PC-3 (cell line): ENCODE measurements at places on chromosomes 3 and 15.

- no peak for DNase-seq
Observed at GRCh38 chr15:68874788-68875187, 54.1 kb upstream of the ANP32A start.

DNA sequence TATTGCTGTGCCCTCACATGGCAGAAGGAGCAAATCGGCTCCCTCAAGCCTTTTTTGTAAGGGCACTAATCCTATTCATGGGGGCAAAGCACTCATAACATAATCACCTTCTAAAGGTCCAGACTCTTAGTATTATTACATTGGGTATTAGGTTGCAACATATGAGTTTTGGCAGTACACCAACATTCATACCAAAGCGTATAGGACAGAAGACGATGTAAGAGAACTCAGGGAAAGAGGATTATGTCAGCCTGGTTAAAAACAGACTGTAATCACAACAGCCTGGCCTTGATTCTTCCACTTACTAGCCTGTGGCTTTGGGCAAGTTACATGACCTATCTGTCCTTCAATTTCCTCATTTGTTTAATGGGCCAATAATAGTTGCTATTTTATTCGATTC, 828.5 kb upstream of the NECTIN3 start:
- no peak for DNase-seq

GRCh38 chr15:78565951-78566774, 843 bp downstream of the CHRNA5 start:
- DNase-seq, result peak; percentile 56

DNA sequence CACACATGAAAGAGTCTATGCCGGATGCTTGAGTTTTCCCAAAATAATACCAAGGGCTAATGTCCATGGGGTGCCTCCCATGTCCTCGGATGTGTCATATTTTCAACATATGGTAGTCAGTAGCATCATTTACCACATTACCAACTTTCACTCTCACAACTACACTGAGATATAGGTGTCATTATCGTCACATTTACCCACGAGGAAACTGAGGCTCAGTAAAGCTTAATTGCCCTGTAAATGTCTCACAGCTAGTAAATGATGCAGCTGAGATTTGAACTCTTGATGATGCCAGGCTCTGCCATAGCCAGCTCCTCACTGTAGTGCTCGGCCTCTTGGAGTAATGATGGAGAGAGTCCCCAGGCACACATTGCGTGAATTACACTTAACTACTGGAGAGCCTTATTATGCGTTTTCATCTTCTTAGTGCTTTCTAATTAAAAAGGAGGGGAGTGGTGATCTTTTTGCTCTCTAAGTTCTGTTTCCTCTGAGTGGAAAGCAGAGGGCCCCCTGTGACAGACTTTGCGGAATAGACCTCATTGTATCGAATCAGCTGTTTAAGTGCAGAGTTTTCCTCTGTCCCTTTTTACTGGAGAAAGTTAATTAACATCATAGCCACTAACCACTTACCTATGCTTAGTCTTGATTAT, 142.0 kb upstream of the SLCO3A1 start:
- no peak for DNase-seq

DNA sequence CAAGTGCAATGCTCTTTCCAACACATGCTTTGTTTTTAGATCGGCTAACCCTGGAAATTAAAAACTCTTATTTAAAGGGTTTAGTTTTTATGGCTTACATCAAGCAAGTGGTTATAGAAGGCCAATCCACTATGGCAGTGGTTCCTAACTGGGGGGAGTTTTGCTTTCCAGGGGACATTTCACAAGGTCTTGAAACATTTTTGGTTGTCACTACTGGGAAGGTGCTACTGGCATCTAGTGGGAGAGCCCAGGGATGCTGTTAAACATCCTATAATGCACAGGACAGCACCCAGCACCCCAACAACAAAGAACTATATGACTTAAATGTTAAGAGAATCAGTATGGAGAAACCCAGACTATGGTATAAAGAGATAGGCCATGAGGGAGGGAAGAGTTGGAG, 439.0 kb downstream of the NTRK3 start:
- DNase-seq, result no peak
